ENCODE measurements at places on chromosomes 2 and 18.

DNA sequence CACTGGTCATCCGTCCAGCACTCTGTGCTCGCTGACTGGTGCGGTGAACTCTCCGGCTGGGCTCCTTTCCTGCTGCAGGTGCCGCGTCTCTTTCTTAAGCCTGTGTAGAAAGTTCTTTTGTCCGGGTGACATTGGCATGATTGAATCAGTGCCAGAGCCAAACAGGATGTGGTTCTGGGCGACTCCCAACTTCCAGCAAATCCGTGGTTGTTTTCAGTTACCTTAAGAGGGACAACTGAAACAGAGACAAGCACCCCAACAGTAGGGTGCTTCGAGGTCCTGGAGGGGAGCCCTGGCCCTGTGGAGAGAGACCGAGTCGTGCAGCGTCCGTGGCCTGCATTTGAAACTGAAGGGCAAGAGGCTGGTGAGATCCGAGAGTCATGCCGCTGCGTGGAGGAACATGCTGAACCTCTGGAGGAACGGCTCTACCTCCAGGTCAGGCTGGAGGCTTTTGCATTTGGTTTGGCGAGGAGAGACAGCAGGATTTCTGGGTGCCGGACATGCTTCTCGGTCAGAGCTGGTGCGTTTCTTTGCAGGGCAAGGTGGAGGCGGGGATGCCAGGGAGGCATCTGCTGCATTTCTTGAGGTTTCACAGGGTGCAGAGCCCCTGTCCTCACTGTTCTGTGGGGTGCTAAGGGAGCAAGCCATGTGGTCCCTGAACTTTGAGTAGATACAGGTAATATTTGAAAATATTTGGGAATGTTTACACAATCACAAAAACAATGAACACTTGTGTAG is 26.8 kb downstream of the SH3BP4 start:
- DNase-seq: no peak

DNA sequence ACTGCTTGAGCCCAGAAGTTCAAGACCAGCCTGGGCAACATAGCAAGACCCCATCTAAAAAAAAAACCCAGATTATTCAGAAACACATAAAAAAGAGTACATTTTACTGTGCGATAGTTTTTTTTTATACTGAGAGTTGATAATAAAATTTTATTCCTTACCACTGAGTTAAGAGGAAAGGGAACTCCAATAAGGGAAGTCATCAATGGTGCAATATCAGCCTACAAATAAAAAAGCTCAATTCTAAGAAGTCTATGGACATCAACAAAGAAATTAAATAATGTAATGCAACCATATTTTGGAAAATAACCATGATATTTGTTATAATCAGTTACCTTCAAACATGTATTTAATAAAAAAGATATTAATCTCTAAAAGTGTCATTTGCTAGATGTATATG is 46.6 kb downstream of the PIGN start:
- no peak for DNase-seq

DNA sequence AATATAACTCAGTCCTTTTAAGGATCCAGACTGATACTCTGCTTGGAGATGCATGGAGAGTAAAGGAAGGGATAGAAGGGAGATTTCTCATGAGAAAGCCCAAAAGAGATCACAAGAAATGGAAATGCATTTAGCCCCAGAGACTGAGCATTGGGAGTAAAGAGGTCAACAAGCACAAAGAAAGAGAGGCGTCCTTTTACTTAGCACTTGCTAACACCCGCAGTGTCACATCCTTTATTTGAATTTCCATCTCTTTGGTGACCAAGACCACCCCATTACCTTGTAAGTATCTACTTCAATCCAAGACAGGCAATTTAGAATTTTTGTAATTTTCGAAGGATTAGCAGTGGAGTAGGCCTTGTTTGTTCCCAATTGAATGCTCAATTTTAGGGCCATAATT is 111.8 kb upstream of the DCC start:
- DNase-seq: no peak

DNA sequence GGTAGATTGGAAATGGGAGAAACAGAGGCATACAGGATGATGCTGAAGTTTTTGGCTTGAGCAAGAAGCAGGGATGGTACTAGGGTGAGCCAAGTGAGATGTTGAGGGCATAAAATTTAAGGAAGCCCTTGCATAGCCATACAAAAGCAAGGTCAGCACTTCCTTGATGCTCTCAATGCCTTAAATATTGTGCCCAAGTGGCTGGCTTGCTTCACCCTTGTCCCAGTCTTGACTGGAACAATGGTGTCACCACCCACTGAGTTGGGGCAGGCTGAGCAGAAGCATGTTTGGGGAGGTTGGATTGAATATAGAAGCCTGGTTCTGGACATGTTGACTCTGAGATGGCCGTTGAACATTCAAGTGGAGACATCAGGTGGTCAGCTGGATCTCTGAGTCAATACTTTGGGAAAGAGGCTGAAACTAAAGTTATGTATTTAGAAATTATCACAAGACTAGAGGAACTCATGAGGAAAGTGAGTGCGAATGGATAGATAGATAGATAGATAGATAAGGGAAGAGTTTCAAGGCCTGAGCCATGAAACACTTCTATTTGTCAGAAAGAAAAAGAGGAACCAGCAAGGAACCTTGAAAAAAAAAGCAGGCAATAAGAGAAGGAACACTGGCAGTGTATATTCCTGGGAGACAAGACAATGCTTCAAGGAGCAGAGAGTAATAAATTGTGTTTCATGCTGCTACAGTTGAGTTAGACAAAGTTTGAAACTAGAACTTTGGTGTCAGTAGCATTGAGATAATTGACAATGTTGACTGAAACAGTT is 43.0 kb upstream of the HNMT start:
- DNase-seq: no peak

DNA sequence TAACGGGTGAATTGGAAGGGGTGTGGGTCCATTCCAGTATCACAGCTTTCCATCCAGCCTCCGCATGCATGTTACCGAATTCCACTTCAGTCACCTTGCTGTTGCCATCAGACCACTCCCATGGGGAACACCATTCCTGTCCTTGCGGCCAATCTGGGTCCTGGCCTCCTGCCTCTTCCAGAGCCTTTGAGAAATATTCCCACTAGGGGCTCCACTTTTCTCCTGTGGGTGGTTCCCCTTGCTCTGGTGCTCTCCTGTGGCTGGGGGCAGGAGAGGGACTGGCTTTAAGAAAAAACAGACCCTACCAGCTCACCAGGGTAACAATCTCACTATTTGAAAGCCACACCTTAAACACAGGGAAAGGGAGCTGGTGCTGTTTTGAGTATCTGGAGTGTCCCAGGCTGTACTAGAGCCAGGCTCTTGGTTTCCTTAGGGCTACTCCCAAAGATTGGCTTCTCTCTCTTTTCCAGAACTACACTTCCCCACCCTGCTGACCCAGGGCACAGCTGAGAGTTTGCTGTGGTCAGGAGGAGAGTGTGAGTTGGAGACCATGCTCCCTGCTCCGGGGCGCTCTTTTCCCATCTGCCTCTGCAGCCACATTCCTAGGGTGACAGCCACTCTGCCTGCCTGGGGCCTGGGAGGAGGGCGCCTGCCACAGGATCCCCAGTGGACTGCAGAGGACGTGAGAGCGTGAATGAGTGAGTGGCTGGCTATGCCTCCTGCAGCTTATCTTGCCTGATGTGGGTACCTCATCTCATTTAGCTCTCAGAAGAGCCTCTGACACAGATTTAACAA is 460.8 kb upstream of the HS6ST1 start:
- DNase-seq: peak; percentile 9

DNA sequence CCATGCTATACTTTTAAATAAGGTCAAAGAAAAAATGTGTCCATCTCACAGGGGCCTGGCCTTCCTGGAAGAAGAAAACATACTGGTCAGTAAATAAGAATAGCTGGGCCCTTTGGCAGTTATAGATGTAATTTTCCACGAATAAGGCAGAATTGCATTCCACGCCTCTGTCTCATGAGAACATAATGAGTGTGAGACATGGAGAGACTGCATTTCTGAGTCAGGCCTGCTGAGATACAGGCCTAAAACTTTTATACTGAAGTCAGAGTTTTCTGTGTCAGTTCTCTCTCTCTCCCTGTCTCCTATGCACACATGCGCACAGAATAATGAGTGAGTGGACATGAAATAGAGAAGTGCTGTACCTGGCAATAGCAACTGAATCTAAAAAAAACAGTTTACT is 20.4 kb upstream of the IL1R1 start:
- DNase-seq: no peak

All from heart left ventricle (tissue), 16 donors.